AG09309 (cell line): ENCODE measurements at places on chromosomes 5 and 9.

- peak; percentile 94 for DNase-seq
Observed at GRCh38 chr5:156326718-156327259, at the start of gene SGCD. Gene SGCD (plus strand): TSS chr5:156327164.

DNA sequence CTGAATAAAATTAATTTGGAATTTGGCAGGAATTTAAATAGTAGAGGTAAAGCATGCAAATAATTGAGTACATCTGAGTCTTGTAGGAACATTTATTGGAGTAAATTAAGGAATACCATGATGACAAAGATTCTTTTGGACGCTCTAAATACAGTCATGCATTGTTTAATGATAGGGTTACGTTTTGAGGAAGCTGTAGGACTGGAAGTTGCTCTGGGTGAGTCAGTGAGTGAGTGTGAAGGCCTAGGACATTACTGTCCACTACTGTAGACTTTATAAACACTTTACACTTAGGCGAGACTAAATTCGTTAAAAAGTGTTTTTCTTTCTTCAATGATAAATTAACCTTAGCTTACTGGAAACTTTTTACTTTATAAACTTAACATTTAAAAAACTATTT lies 113.0 kb downstream of the FAM170A start:
- DNase-seq = no peak

- DNase-seq = no peak
Observed at GRCh38 chr5:160744268-160745101, 107.5 kb downstream of the ATP10B start.

GRCh38 chr9:83384214-83384613 lies 154.0 kb downstream of the FRMD3 start:
- DNase-seq = no peak

- no peak for DNase-seq
Observed at GRCh38 chr9:119398350-119398749, 29.1 kb upstream of the BRINP1 start.

DNA sequence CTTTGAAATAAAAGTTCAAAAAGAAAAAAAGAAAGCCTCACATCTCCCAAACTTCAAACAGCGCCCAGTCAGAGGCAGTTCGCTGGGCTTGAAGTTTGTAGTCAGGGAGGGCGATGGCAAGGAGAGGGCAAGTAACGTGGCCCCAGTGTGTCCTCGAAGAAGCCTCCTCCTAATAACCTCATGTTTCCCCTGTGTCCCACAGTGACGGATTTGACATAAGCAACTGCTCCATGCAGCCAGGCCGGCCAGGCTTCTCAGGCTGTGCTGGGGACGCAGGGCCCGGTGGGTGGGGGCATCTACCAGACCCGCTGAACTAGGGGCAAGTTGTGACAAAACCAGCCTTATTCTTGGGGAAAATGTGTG lies 172.2 kb downstream of the ERCC6L2 start:
- DNase-seq = no peak

DNA sequence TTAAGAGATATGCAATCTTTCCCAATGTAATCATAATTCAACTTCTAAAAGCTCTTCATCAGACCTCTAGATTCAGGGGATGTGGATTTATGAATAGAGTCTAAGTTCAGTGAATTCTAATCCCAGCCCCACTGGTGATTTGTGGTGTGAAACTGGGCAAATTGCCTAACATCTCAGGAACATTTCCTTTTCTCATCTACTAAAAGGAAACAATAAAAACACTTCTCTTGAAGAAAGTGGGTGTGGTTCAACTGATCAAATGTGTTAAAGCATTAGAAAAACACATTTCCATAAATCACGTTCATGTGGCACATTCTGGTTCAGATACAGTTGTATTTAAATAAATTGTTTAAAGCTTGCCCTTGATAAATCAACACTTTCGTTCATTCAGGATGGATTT lies 631.7 kb upstream of the CDH6 start:
- no peak for DNase-seq

DNA sequence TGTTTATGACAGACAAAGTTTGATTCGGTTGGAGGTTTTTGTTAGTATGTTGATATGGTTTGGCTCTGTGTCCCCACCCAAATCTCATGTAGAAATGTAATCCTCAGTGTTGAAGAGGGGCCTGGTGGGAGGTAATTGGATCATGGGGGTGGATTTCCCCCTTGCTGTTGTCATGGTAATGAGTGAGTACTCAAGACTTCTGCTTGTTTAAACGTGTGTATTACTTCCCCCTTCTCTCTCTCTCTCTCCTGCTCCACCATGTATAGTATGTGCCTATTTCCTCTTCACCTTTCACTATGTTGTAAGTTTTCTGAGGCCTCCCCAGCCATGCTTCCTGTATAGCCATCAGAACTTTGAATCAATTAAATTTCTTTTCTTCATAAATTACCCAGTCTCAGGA lies 415.1 kb downstream of the HCN1 start:
- no peak for DNase-seq

GRCh38 chr5:5407924-5408323 lies 14.6 kb upstream of the ICE1 start:
- no peak for DNase-seq

- DNase-seq = no peak
Observed at GRCh38 chr5:55066277-55066676, 36.2 kb upstream of the GZMA start.

DNA sequence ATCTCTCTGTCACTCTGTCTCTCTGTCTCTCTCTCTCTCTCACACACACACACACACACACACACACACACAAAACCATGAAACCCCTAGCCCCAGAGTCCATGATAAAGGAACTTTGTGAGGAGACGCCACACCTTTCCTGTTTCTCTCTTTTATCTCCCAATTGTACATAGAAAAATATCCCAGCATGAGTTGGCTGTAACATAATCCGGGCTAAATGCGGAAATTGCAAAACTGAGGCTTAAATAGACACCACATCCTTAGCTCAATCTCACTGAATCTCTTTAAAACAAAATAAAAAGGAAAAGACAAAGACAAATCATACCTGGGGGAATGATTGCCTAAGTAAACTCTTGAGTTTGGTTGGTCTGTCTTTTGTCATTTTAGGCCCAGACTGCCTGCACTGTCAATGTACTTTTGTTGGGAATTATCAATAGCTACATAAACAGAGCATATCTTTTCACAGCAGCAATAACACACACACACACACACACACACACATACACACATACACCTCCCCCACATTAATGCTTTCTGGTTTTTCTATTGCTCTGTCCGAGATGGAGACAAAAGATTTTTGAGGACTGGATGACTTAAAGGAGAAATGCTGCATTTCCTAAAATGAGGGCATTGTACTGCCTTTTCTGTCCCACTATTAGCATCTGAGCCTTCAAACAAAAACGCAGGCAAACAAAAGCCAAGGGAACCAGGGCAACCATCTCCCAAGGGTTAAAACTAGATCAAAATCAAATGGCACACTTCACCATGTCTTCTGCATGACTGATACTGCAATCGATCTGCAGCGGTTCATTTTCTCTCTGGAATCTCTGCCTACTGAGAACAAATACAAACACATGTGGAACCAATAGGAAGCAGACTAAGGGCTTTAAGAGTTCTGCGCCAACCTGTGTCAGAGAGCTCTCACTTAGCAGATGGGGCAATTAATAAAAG lies 321.5 kb downstream of the NFIB start:
- no peak for DNase-seq

GRCh38 chr5:155540000-155540595 lies 526.5 kb downstream of the KIF4B start:
- DNase-seq = no peak

GRCh38 chr9:90926936-90927335 lies 125.3 kb downstream of the SYK start:
- no peak for DNase-seq

- DNase-seq = no peak
Observed at GRCh38 chr9:92602413-92602812, 66.6 kb upstream of the ECM2 start.

- no peak for DNase-seq
Observed at GRCh38 chr9:93576258-93577077, at the start of gene PHF2. Gene PHF2 (plus strand): TSS chr9:93576584. CDS start chr9:93576774, 190 bp downstream.

- peak; percentile 52 for DNase-seq
Observed at GRCh38 chr5:52799358-52799982, 11.8 kb downstream of the ITGA1 start.

- no peak for DNase-seq
Observed at GRCh38 chr5:71537687-71538086, 49.5 kb upstream of the MCCC2 start.

GRCh38 chr9:4097515-4097914 lies 202.4 kb downstream of the GLIS3 start:
- DNase-seq = peak; percentile 75

DNA sequence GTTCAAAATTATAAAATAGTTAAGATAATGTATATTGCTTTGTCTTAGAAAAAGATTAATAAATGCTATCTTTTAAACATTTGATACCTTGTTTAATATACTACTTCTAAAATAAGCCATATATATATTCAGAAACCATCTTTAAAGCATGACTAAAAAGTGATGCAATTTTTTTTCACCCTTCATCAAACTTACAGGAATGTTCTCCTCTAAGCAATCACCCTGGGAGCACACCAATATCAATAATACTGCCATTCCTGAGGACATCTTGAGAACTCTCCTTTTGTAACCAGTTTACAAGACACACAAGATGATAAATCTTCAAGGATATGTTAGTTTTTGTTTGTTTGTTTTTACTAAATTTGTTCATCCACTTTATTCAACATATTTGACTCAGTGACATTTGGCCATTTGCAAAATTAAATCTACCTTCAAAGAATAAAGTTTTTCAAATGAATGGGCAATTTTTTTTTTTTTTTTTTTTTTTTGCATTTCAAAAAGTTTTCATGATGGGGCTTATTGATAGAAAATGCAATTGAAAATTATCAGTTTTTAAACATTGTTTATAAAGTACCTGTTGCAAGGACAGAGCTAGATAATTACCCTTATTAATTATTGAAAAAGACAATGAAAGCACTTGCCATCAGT lies 17.2 kb downstream of the FOXD1 start:
- DNase-seq = no peak

DNA sequence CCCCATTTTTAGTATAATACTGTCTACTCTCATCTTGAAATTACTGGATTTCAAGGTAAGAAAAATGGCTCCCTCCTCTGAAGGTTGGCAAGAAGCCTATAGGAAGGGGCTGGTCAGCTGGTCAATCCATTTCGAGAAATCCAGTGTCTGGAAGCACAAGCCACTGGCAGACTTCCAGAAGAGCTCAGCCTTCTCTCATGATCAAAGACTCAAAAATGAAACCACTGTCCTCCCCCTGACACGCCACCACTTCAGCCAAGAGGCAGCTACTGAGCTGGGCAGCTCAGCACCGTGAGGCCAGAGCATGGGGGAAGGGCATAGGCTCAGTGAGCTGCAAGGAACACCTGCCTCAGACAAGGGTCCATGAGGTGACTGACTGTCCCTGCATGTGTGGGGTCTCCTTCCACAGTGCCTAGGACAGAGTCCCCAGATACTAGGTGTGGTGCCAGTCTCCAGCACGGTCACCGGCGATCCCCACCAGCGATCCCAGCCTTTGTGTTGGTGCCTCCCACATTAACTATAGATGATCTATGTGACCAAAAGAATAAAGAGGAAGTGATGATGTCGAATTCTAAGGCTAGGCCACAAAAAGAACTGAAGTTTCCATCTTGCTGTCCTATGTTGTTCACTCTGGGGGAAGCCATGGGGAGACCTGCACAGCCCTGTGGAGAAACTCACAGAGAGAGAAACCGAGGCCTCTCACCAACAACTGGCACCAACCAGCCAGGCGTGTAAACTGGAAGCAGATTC lies 100.1 kb upstream of the LRRTM2 start:
- DNase-seq = peak; percentile 34

DNA sequence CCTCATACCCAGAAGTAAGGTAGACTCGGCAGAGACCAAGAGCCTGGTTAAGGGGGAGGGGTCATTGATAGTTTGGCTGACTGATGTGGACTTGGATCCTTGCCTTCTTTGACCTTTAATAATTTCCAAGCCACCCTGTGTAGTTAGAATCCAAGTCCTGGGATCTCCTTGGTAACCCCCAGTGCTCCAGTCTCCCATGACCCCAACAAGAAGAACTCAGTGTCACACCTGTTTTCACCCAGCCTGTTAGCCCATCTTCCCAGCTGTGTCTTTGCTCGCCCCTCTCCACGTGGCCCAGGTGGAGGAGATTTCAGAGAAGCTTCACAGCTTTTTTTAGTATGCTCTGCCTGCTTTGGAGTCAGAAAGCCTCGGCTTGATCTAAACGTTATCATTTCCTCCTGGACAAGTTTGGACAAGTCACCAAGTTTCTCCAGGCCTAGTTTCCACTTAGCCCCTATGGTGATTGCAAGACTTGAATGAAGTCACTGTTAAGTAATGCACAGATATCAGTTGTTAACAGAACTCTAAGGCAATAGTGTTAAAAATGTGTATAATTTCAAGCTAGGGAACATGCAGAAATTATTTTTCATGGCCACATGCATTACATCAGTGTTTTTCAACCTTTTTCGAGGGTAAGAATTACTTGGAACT lies 170.0 kb downstream of the TMEM38B start:
- DNase-seq = no peak
